ENCODE measurements at places on chromosomes 6 and 20. TPM values are rescaled to one million over a fixed set of nuclear protein-coding genes. Genes with fewer than 3 reads are reported as not detected.

FILIP1 gene
- not detected for total RNA-seq

DYNLT1 gene
- total RNA-seq: 57.5 TPM

SPDEF gene
- total RNA-seq: 0.14 TPM

DNA sequence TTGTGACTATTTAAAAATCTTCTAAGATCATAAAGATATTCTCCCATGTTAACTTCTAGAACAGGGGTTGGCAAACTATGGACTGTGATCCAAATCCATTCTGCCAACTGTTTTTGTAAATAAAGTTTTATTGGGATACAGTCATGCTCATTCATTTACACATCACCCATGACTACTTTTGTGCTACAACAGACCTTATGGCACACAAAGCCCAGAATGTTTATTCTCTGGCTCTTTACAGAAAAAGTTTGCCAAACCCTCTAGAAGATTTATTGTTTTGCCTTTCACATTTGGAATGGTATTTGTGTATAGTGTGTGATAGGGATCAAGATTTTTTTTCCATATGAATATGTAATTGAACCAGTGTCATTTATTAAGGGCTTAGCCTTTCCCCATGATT is 341.7 kb downstream of the CD83 start:
- DNase-seq: no peak

- no peak for DNase-seq
Measured at GRCh38 chr20:13042458-13042794, 33.7 kb downstream of the SPTLC3 start.

All from activated T-cell treated with anti-CD3 and anti-CD28 coated beads, Interleukin-2, amount 50 U/mL, for 4 hours (primary cell).